Activated T-helper 1 cell treated with anti-CD3 and anti-CD28 coated beads, Interleukin-12 subunit alpha, Interleukin-12 subunit beta, Interleukin-2, Interleukin-4 antibody, amounts not matched to agents 30 ng/mL and 10 ng/mL and 1 ng/mL, durations not matched to agents 14 hours and 24 hours and 36 hours (primary cell): ENCODE measurements at places on chromosomes 5 and 9. TPM values are rescaled to one million over a fixed set of nuclear protein-coding genes. Genes with fewer than 3 reads are reported as not detected.

- DNase-seq: no peak
These were observed 89.9 kb downstream of the SH3TC2 start for GRCh38 chr5:148972974-148973374.

GRCh38 chr5:123617561-123617960 lies 105.6 kb downstream of the CSNK1G3 start:
- no peak for DNase-seq

DNA sequence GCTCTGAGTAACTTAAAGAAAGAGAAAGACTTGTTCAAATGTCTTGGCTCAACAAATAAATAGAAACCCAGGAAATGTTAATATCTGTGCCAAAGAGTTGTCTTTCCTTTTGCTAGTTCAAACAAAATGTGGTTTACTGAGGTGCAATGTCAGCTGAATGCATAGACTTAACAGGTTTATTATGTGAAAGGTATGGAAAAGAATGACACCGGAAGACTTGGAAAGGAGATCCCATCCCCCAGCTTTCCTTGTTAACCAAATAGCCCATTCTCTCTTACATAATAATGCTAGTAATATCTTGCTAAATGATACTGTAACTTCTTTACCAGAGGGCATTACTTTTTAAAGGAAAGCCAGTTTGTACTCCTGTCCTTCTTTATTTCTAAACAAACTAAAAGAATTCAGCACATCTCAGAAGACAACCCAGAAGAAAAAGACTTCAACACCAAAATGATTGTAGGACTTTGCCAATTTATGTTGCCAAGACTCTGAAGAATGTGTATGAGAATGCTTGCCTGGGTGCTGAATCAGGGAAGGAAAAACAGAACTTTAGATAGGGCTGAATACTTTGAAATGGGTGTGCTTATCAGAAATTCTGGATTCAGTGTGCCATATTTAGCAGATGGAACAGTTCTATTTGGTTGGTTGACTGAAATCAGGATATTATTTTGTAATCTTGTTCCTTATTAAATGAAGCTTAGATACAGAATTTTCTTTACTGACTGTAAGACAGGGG lies 344.1 kb downstream of the TMEM38B start:
- DNase-seq: no peak

DNA sequence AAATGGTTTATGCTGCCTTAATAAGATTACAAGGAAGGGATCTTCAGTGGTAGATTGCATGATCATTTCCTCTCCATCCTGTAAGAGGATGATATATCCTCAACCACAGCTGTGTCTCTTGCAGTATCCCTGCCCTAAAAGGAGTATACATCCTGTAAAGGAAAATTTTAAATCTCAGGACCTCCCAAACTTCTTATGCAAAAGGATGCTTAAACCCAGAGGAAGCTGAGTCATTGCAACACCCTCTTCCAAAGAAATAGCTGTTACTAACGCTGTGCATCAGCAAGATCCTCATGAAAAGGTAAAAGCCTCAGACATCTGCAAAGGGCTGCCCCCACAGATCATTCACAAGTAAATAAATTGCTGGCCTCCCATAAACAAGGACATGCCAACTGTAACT lies 599.0 kb downstream of the PRELID2 start:
- no peak for DNase-seq

DNA sequence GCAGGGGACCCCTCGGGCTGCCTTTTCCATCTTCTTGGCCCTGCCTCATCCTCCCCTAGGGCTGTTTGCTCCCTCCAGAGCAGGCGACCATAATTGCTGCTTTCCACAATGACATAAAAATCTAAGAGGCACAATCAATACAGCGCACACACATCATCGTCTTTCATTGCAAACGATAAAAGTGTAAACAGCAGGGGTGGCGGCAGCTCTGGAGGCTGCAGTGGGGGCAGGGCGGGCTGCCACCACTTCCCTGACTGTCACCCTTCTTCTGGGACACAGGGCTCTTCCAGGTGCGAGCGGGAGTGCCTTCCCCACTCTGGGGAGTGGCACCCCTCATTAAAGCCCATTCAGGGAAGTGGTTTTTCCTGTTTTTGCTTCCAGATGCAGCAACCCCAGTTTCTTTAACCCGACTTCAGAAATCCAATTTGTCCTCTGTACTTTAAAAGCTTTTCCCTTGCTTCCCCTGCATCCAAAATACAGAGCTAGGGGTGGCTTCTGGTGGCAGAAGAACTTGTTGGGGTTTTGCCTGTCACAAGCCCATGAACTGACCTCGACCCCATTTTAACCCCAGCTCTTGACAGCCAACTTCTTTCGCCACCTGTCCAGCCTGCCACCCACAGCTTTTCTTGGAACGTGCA lies 45.7 kb downstream of the TSPAN17 start:
- DNase-seq: no peak

Gene FAM221B
- not detected in 2 replicates for total RNA-seq
